Esophagus squamous epithelium (tissue), 5 donors: ENCODE measurements at places on chromosomes 5 and 9.

GRCh38 chr5:170849374-170849773, 12.4 kb upstream of the RANBP17 start:
- DNase-seq = no peak

DNA sequence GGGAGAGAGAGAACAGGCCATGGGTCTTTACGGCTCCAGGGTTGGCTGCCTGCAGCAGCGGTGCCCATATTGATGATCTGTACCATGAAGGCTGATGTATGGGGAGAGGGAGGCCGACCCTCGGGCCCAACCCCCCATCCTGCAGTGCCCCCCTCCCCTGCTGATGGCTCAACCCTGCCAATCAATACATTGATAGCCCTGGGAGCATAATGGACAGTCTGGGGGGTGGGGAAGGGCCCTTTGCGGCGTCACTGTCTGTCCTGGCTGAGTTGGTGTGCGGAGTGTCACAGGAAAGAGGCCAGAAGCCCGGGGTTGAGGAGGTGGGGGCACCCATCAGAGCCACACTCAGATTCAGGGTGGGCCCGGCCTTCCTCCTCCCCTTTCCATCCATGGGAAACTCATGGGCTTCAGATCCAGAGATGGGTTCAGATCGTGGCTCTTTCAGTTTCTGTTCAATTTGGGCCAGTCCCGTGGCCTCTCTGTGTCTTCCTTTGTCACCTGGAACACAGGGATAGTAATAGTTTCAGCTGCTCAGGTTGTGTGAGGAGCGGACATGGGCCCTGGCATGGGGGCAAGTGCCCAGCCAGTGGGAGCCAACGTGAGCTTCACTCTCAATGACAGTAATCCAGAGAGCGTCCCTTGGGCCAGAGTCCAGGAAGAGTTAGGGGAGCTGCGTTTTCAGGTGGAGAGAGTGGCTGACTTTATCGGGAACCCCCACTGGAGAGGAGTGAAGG, 9.5 kb downstream of the FGF18 start:
- DNase-seq = no peak

DNA sequence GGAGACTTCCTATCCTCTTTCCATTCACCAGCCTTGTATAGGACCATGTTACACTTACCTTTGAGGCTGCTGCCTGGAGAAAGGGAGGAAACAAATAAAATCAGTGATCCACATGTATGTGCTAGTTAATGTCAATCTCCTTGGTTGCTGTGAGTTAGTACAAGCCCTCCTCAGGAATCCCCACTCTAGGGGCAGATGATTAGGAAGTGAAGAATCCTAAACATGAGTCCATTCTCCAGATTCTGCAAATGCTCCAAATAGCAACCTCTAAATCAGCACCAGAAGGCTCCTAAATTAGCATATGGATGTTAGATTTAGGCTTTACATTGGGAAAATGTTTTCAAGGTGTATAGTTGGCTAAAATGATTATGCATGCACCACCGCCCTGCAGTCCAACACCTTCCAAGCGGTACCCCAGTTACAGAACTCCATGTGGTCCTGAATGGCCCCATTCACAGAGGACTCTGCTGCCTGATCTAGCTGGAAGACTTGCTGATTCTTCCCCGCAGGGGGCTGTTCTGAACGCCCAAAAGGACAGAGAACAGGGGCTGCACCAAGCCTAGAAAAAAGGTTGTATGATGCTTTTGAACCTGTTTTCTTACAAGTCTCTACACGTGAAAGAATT, 123.2 kb downstream of the TLE1 start:
- no peak for DNase-seq

DNA sequence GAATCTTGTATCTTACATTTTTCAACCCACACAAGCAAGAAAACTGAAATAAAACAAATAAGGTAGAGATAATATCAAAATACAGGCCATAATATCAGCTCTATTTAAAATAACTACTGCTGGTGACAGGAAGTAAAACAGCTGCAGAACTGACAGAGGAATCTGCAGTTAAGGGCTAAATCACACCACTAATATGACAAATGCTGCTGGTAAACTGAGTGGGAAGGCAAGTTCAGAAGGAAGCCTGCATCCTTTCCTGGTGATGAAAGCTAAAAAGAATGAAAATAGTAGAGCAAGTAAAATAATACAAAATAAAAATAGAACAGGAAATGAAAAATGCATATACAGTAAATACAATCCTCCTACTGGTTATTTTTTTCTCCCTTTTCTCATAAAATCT, 1293.7 kb upstream of the C9orf72 start:
- no peak for DNase-seq

DNA sequence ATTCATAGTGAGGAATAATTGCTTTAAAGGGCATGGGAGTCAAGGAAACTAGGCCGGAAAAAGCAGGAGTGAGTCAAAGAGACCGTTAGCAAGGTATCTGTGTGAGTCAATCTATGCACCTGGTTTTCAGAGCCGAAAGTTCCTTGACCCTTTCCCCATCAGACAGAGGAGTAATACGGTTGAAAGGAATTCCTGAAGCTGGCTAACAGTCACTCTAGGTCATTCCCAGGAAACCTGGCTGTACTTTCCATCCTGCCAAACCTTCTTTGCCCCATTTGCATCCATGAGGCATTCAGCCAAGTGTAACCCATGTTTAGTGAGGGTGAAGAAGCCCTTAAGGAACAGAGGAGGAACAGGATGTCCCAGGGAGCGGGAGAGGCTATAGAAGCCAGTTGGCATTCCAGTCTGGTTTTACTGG, 16.2 kb downstream of the RBM18 start:
- no peak for DNase-seq

GRCh38 chr9:137434498-137435380, 6.4 kb downstream of the ENTPD8 start:
- DNase-seq = no peak

- no peak for DNase-seq
Measured at GRCh38 chr5:151233616-151234085, 9.8 kb upstream of the CCDC69 start.

DNA sequence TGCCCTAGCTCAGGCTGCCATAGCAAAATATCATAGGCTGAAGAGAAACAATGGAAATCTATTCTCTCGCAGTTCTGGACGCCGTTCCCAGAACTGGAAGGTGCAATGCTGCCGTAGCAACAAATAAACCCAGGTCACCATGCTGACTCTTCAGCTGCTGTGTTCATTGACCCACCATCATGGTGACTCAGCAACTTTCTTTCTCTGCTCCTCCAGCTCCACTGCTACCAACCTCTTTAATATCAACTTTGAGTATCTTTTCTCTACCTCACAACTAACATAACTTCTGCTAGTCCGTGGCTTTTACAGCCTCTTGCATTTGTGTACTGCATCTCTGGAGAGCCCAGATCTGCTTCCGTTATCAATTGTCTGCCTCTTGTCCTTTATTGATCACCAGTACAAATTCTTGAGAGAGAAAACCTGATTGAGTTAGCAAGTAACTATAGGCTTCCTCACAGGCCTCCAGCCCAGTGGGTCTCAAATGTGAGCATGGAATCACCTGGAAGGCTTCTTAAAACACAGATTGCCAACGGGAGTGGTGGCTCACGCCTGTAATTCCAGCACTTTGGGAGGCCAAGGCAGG, 47.3 kb upstream of the SLC30A5 start:
- DNase-seq = no peak

DNA sequence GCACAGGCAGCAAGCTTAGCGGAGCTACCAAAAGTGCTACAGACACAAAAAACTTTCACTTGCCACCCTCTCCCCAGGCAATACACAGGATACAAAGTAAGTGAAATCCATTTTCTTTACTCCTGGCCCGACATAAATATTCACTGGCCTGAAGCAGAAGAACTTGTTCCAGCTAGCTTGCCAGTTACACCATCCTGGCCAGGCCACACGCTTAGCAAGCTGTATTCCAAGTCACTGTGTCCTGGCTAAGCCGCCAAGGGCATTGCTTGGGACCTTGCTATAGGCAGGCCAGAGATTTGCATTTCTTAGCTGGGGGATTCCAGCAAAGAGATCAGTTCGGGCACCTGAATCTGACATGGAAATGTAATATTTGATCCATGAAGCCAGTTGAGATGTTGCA, 71.0 kb upstream of the SLC1A3 start:
- DNase-seq = no peak

DNA sequence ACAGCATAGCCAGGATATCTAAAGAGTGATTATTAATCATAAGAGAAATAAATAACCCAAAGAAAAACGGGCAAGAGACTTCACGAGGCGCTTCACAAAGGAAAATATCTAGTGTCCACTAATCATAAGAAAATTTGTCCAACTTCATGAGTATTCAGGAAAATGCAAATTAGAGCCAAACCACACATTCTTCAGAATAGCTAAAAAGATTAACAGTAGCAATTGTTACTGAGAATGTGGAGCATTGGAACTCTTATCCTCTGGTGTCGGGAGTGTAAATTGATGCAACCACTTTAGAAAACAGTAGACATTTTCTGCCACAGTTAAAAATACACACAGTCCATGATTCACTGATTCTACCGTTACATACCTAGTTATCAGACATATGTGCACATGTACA, 145.7 kb downstream of the CWC27 start:
- no peak for DNase-seq

DNA sequence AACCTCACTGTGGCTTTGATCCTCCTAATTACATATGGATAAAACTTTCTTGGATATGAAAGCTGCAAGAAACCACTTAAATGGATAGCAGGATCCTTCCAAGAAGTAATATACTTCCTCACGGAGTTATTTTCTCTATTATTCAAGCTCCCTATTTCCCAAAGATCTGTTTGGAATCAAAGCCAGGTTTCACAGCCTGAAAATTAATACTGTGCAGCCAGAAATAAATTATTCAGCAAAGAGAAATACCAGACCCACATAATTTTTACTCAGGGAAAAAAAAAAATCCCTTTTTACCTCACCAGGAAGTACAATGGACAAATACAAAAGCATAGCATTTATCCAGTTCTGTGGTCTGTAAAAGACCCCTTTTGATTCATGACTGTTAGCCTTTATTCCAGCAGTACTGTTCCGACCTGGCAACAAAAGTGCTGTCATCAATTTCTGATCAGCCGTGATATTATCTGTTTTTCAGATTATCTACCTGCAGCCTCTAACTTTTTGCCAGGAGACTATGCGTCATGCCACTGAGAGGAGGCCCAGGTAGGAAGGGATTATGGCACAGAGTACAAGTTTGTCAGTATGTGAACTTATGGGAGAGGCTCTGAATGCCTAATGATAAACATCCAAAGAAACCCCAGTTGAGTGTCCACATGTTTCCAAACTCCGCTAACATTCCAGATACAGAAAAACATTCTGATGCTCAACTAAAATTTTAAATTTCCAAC, 57.0 kb downstream of the FBN2 start:
- no peak for DNase-seq

DNA sequence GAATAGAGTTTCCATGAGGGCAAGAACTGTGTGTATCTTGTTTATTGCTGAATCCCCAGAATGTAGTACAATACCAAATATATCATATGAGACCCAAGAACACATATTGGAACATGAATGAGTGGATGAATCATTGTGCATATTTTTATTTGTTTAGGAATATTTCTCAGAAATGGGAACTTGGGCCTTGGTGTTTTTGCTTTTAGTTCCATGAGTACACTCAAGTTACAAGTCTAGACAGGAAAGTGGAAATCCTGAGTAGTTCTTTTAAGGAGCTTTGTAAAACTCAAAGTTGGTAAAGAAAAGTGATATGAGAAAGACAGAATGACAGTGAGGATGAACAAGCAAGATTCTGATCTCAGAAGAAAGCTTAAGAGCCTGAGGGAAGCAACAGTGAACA, 647.0 kb downstream of the EFNA5 start:
- DNase-seq = no peak

DNA sequence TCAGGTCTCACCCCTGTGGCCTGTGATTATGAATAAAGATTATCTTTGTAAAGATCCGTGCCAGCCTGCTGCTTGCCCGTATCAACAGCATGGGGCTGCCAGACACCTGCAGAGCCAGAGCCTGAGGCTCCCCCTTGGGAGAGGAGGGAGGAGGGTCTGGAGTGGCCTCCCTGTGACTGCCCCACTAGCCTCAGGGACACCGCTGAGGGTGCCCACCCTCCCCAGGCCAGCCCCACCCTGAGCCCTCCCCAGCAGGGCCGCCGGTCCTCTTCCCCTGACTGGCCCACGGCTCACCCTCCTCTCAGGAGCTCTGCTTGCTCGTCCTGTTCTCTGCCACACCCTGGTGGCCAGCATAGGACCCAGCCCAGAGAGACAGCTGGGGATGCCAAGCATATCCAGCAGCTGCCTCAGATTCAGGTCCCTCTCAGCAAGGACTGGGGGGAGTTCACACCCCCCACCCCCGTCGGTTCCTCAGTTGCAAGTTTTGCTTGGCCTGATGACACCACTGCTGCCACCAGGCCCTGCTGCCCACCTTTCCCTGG, 1.9 kb downstream of the SSNA1 start:
- DNase-seq = no peak

- no peak for DNase-seq
Measured at GRCh38 chr9:128390150-128390812, 19.1 kb downstream of the URM1 start.

- no peak for DNase-seq
Measured at GRCh38 chr5:139105621-139106071, 92.5 kb downstream of the SIL1 start.

GRCh38 chr9:14903040-14903439, 7.2 kb downstream of the FREM1 start:
- DNase-seq = no peak

- no peak for DNase-seq
Measured at GRCh38 chr5:155844542-155844941, 482.4 kb upstream of the SGCD start.

DNA sequence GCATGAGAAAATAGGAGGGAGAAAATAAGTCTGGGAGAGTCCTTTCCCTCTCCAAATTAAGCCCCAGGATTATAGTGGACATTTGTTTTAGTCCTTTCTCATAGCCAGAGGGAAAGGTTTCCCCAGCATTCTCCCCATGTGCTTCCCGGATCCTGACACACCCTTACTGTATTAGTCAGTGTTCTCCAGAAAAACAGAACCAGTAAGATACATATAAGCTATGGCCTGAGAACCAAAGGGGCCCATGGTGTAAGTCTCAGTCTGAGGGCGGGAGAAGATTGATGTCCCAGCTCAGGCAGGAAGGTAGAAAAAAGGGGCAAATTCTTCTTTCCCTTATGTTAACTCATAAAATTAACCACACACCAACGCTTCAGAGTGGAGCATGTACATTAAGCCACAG, 25.6 kb upstream of the SPATA31D4 start:
- DNase-seq = no peak

DNA sequence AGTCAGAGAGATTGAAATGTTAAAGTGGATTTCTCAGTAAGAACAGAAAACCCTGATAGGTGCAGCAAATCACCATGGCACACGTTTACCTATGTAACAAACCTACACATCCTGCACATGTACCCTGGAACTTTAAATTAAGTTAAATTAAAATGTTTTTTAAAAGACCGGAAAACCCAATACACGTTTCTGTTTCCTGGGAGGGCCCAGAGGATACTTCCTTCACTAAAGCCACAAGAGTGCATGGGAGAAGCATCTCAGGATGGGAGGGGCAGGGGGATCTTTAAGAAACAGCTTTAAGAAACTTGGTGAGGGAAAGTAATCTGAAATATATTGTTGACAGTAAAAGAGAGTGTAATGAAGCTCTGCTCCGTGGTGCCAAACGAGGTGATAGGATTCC, 164.7 kb upstream of the PTGER4 start:
- no peak for DNase-seq

GRCh38 chr5:179913461-179913860, 5.8 kb upstream of the TBC1D9B start:
- no peak for DNase-seq

- DNase-seq = no peak
Measured at GRCh38 chr9:124495126-124496074, 11.8 kb downstream of the NR5A1 start.

GRCh38 chr5:57675236-57675635, 192.6 kb upstream of the ACTBL2 start:
- no peak for DNase-seq
